ENCODE measurements at places on chromosomes 3 and 15. TPM values are rescaled to one million over a fixed set of nuclear protein-coding genes. Genes with fewer than 3 reads are reported as not detected.

Gene PEX11A
- 4.2 TPM for polyA plus RNA-seq

Gene AGTR1
- not detected for polyA plus RNA-seq

Gene SLC35A5
- 7.8 TPM for polyA plus RNA-seq

Gene CAND2
- polyA plus RNA-seq: 0.90 TPM

Gene RSRC1
- 11.4 TPM for polyA plus RNA-seq

Gene OR5K4
- polyA plus RNA-seq: not detected

Gene TP63
- 32.7 TPM for polyA plus RNA-seq

Gene HTD2
- polyA plus RNA-seq: 7.0 TPM

Gene EPHB1
- polyA plus RNA-seq: 0.04 TPM

Gene PLSCR2
- not detected for polyA plus RNA-seq

Gene RARRES1
- polyA plus RNA-seq: not detected

Gene RTP3
- not detected for polyA plus RNA-seq

Gene UBAP1L
- 0.27 TPM for polyA plus RNA-seq

Gene SH2D7
- polyA plus RNA-seq: not detected

Gene CCR3
- polyA plus RNA-seq: not detected

Gene ZNF860
- 1.4 TPM for polyA plus RNA-seq

Gene SLC25A36
- polyA plus RNA-seq: 7.6 TPM

Gene SLC15A2
- polyA plus RNA-seq: 0.76 TPM

Gene GOLGA6B
- polyA plus RNA-seq: not detected

Gene WNT7A
- polyA plus RNA-seq: 42.2 TPM

Gene KPNA4
- 13.6 TPM for polyA plus RNA-seq

Gene NR2E3
- polyA plus RNA-seq: 0.12 TPM

Gene TF
- polyA plus RNA-seq: under 0.01 TPM

Gene THBS1
- polyA plus RNA-seq: 253 TPM

Gene ITPKA
- polyA plus RNA-seq: 0.62 TPM

Gene ARHGAP31
- polyA plus RNA-seq: 1.1 TPM

Gene CD200R1
- not detected for polyA plus RNA-seq

Gene SLC22A13
- polyA plus RNA-seq: not detected

Gene C3orf22
- not detected for polyA plus RNA-seq

Gene GHSR
- not detected for polyA plus RNA-seq

Gene LRRK1
- 6.8 TPM for polyA plus RNA-seq

Gene ZSCAN2
- polyA plus RNA-seq: 4.6 TPM

Gene SCN5A
- 0.24 TPM for polyA plus RNA-seq

Gene SNTN
- polyA plus RNA-seq: not detected

Gene MYRIP
- polyA plus RNA-seq: not detected

Gene CDHR4
- polyA plus RNA-seq: not detected

Gene RBP2
- not detected for polyA plus RNA-seq

Gene POMGNT2
- 14.5 TPM for polyA plus RNA-seq

Gene KCNMB3
- 0.49 TPM for polyA plus RNA-seq

Gene GRK7
- not detected for polyA plus RNA-seq

Gene SI
- polyA plus RNA-seq: not detected

Gene CASR
- polyA plus RNA-seq: not detected

Gene MDFIC2
- not detected for polyA plus RNA-seq

Gene CMTM8
- polyA plus RNA-seq: 3.2 TPM

Gene FGD5
- not detected for polyA plus RNA-seq

Gene CCDC39
- polyA plus RNA-seq: not detected

Gene CLN6
- 35.9 TPM for polyA plus RNA-seq

Gene LMCD1
- 2.0 TPM for polyA plus RNA-seq

Gene NDUFB5
- polyA plus RNA-seq: 70.1 TPM

Gene FANCD2OS
- polyA plus RNA-seq: not detected

Gene CCK
- 1.1 TPM for polyA plus RNA-seq

Gene RBMS3
- polyA plus RNA-seq: 3.0 TPM

Gene MLH1
- 33.9 TPM for polyA plus RNA-seq

Gene CYP8B1
- polyA plus RNA-seq: not detected

Gene C3orf49
- polyA plus RNA-seq: not detected

Gene FAM131A
- 11.7 TPM for polyA plus RNA-seq

Gene KBTBD13
- not detected for polyA plus RNA-seq

Gene OR5H6
- polyA plus RNA-seq: not detected

Gene ATP13A4
- polyA plus RNA-seq: not detected

All from foreskin keratinocyte (primary cell).